ENCODE measurements at places on chromosomes 6 and 20.

DNA sequence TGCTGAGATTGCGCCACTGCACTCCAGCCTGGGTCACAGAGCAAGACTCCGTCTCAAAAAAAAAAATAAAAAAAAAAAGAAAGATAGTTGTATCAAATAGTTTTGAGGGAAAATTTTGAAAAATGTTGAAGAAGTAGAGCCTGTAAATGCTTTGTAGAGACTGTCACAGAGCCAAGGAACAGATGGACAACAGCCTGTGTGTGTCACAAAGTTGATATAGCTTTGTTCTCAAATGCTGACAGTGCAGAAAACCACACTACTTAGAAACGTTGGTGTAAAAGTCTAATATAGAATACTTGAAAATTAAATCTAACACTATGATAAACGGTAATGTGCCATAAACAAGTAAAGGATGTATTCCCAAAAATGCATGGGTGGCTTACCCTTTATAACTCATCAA lies 25.4 kb downstream of the PTK7 start:
- DNase-seq = no peak

DNA sequence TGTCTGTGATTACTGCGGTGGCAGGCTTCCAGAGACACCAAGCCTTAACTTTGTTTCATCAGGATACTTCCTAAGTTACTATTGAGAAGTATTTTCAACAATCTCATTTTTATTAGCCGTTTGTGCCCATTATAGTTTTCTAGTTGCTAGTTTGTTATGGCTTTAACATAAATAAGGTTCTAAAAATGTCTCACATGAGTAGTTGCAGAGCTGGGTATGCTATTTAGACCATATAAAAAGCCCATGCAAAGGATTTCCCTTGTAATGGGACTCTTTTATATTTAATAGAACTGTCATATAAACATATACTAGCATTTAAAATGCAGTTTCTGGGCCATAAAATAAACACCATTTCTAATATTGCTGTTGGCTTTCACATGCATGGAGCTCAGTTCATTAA lies 205.3 kb upstream of the TCF21 start:
- no peak for DNase-seq

DNA sequence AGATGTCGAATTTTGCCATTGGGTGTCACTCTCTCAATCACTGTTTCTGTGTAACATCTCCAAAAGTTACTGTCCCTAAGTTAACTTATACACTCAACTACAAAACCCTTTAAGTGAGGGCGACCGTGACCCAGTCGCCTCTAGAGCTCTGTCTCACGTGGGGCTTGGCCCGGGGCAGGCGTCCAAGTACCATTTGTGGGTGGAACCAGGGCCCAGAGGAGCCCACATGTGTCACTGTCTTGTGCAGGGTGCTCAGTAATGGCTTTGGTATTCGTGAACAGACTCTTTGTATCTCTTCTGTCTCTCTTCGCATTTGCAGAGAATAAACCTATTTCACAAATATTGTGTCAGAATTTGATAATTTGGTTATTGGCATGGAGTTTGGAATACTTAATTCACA lies 109.9 kb upstream of the THBS2 start:
- DNase-seq = no peak

DNA sequence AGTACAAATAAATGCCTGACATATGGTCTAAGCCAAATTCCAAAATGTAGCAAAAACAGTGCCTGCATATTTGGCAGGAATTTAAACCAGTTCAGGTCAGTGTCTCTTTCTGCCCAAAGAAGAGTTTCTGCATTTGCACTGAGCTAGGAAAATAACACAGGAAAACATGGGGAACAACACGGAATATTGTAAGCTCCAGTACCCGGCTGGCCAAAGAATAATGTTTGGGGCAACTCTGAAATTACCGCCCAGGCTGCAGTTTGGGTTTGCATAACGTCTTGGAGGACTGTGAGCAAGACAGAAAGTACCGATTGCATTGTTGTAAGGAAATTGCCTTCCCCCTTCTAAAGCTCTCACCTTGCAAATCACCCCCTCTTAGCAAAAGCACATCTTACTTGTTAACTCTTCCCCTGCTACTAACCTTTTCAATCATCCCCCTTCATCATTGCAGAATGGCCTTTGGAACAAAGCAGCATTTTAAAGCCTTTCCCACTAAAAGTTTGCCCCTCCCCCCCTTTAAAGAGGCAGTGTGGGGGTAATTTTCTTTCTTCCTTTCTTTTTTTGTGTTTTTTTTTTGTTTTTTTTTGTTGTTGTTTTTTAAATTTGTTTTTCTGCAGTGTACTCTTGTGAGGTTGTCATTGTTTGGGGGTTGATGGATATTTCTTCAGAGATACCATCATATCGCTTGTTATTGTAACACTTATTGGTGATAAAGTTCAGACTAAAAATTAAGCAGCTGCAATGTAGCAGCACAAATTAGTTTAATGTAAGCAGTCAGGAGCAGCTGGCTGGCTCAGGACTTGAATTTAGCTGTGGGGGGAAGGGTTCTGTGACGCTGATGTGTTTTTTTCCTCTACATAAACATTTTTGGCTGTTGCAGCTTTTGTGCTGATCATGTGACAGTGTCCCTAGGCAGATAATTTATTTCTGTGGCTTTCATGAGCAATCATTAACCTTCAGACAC lies 100.0 kb upstream of the CITED2 start:
- DNase-seq = peak; percentile 24

DNA sequence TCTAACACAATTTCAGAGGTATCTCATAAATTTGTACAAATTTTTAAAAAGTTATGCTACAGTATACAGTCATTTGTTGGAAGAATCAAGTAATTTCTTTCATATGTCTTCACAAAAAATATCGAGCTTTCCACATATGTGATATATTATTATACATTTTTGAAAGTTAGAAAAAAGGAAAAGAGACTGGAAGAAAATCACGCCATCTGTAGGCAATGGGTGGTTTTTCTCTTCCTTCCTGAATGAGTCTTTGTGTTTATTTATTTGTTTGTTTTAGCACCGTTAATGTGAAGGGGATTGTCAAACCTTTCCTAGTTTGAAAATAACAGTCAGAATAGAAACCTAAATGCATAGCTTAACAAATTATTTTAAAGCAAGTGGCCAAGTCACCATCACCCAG lies 130.6 kb downstream of the SYNDIG1 start:
- no peak for DNase-seq

GRCh38 chr20:29690274-29690673 lies 1567.2 kb upstream of the DEFB115 start:
- DNase-seq = no peak

- DNase-seq = no peak
These were observed 163.0 kb upstream of the CST7 start for GRCh38 chr20:24786111-24786495.

DNA sequence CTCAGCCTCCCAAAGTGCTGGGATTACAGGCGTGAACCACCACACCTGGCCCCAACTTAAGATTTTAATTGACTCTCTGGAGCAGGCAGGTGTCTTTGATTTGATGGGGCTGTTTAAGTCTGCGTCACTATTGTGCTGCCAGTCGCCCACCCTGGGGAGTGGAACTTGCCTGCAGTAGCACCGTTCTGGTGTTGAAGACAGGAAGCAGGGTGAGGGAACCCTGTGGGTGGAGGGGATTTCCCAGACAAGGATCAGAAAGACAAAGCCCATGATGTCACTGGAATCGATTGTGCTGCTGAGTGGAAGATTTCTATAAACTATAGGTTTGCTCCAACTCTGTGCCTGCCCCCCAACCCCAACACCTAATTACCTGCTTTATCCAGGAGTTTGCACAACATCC lies 11.0 kb downstream of the ALDH8A1 start:
- DNase-seq = no peak

DNA sequence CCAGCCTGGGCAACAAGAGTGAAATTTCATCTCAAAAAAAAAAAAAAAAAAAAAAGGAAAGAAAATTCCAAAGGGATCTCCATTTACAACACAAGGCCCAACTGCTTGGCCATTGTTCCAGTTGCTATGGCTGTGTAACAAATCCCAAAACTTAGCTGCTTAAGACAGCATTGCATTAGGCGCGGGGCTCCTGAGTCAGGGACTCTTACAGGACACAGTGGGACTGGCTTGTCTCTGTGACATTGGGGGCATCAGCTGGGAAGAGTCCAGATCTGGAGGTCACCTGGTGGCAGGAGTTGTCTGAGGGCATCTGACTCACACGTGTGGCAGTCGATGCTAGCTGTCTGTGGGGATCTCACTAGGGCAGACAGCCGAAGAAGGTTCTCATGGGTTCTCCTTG lies 35.6 kb downstream of the TTLL9 start:
- DNase-seq = no peak

GRCh38 chr20:59606566-59606965 lies 2.2 kb downstream of the PHACTR3 start:
- no peak for DNase-seq

DNA sequence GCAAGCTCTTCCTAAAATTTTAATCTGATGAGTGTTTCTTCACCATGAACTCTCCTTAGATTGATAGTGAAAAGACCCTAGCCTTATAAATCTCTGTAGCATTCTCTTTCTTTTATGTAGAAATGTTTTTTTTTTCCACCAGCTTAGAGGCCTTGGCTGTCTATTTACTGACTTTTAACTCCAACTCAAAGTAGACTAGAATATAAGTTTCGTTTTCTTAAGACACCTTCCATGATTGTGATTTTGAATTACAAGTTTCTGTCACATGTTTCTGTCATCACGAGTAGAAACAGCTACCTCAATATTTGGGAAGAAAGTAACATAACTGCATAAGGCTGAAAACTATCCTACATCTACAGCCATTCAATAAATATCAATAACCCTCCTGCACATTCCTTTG lies 17.8 kb downstream of the ADGRF4 start:
- DNase-seq = no peak

GRCh38 chr6:83878902-83879644 lies 19.6 kb downstream of the CYB5R4 start:
- DNase-seq = no peak

DNA sequence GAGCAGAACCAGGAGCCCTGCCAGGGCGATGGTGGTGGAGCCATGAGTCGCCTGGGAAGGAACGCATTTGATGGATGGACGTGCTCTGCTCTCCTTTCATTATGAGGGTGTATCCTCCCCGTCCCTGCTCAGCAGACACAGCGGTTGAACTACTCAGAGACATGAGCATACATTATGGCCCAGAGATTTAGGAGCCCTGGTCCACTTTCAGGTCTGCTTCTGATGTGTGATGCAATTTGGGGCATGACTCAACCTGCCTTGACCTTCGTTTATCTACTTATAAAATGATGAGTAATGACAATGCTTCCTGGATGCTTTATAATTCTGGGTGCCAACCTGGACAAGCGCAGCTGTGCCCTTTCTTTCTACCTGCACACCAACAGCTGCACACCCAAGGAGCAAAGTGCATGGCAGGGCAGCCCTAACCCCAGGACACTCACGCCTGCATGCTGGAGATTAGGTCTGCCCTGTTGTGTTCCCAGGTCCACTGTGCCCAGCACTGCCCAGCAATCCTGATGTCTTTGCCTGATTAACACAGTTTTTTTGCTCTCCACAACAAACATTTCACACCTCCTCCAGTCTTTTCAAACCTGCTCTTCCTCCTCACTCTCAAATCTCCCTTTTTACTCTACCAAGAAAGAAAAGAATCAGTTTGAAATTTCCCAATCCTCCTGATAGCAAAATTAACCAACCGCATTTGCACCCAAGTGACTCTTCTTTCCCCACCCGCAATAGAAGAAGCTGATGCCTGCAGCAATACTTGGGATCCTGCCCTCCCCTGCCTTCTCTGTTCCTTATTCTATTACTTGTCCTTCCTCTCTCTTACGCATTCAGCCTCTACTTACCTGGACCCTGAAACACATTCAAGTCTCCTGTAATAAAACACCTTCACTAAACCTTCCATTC lies 81.2 kb downstream of the EZR start:
- no peak for DNase-seq

GRCh38 chr20:44405257-44405656 lies 49.8 kb downstream of the HNF4A start:
- DNase-seq = no peak

DNA sequence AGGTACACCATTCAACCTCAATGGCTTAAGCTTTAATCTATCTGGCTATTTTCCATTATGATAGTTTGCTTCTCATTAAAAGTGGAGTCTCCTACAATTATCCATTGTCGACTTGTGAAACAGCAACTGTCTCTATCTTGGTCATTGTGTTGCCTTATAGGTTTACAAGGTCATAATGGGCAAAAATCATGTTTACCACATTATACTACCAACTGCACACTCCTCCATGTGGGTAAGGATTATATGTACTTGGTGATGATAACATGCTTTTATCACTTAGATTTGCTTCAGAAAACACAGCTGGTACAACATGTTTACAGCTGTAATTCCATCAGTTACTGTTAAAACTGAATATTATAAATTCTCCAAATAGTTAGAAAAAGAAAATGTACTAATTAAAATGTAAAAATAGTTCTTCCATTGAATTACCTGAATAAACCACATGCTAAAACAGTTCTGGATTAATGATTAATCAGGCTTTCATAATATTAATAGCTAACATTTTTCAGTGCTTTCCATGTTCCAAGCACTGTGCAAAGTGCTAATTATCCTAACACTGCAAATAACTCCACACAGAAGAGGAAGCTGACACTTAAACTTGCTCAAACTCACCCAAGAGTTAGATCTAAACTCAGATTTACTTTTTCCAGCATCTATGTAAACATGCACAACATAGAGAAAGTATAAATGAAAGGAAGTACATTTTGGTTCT lies 96.7 kb downstream of the OGFRL1 start:
- DNase-seq = no peak

- no peak for DNase-seq
These were observed 188.6 kb downstream of the TFAP2B start for GRCh38 chr6:51007237-51007636.

DNA sequence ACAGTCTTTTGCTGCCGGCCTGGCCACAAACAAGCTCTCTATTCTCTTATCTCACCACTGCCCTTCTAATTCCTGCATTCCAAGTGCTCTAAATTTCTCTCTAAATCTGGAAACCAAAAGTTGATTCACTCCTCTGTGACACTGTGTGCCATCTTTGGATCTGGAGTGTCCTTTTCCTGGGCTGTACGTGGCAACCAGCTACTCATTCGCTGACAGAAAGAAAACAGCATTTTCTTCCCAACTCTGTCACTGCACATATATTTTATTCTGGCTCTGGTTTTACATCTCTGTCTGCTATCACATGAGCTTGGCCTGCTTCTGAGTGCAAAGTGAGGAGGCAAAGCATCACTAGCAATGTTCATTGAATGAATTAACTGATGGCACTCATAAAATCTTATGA lies 397.2 kb upstream of the MAP3K7 start:
- no peak for DNase-seq

GRCh38 chr6:39182604-39183003 lies 46.7 kb downstream of the KCNK5 start:
- no peak for DNase-seq

GRCh38 chr6:8570256-8570920 lies 135.0 kb upstream of the SLC35B3 start:
- DNase-seq = no peak

Measured in fibroblast of the conjunctiva (primary cell).